ENCODE measurements at places on chromosomes 13 and 19.

DNA sequence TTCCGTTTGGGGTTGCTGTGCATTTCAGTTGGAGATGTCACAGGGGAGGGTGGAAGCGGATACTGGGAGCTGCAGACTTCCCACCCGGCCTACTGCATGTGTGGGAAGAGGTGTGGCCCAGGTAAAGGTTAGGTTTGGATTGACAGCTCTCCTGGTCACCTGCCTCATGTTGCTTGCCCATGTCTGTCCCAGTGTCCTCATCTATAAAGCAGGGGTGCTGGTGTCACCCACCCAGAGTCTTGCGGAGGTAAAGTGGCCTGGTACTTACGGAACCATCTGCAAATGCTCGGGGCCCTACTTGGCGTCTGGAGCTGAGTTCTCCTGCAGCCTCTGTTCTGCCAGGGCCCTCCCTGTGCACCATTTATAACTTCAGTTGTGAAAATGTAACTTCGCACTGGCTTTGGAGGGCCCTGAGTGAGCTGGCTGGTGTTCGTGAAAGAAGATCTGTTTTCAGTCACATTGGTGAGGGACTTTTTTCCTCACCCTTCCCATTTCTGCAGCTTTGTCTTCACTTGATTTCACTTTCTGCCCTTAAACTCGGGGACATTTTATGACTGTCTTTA, 65.1 kb upstream of the TEX29 start:
- DNase-seq = no peak

DNA sequence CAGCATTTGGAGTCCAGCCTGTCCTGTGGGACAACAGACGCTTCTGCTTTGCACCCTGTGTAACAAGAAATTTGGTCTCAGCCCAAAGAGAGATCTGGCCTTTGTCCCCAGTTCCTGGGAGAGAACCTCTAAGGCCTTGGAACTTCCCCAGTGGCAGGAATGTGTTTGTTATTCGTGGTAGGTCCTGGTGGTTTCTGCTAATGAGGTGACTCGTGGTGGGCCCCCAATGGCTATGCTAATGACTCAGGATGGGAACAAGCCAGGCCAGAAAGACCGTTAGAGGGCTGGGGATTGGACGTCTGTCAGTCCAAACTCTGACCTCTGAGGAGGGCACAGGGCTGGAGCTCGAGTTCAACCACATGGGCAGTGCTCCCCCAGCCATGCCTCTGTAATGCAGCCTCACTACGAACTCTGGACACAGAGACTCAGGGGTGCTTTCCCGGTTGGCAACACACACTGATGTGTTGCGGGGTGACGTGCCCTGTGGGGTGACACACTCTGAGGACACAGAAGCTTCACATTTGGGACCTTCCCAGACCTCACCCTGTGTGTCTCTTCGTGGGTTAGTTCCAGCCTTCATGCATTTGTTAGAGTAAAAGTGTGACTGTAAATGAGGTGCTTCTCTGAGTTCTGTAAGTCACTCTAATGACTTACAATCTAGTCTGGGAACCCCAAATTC, 38.9 kb downstream of the TEX29 start:
- no peak for DNase-seq

DNA sequence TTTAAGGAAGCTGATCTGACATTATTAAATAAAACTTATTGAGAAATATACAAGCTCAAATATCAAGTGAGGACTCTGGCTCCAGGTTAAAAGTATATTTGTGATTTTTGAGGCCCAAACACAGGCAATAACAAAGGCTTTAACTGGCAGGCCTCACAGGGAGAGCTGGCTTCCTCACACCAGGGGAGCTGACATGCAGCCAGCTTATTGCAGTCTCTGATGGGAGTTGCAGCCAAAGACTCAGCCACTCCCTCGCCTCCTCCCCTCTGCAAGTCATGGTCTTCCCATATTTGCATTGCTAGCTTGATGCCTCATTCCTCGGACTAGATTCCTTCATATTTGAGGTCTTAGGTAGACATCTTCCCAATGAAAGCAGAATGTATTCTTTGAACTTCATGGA, 647.1 kb upstream of the SLITRK6 start:
- no peak for DNase-seq

DNA sequence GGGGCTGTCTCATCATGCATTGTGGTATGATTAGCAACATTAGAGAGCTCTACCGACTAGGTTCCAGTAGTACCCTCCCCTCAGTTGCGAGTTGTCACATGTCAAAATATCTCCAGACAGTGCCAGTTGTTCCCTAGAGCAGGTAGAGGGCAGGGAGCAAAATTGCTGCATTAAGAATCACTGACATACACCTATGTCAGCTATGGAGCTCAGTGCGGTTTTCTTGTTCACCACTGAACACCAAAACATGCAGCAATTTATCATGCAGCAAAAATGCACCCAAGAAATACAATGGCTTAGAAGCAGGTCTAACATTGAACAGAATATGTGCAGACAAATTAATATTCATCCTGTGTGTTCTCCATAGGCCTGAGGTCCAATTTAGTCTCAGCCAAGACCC, 186.9 kb upstream of the STARD13 start:
- DNase-seq = no peak

- DNase-seq = no peak
Measured at GRCh38 chr13:110312339-110313031, 5.4 kb downstream of the COL4A2 start.

- no peak for DNase-seq
Measured at GRCh38 chr13:40876020-40876738, 86.8 kb downstream of the SLC25A15 start.

- DNase-seq = no peak
Measured at GRCh38 chr13:79340490-79340889, 65.6 kb downstream of the RBM26 start.

DNA sequence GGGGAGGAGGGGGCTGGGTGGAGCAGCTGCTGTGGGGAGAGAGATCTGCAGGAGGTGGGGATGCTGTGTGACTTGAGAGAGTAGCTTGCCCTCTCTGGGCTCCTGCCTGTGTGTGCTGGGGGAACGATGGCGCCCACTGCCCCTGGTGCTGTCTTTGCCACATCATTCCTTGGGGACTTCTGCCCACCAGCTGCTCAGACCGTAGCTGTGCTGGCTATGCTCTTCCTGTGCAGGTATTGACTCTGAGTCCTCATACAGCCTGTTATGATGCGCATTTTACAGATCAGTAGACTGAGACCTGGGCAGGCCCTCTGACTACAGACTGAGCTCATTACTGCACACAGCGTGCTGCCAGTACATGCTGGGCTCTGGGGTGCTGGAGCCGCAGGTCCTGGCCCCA, 51.1 kb downstream of the DNM2 start:
- DNase-seq = no peak

GRCh38 chr19:40356681-40357595, 8.4 kb downstream of the PLD3 start:
- no peak for DNase-seq

- no peak for DNase-seq
Measured at GRCh38 chr19:11061952-11062351, 27.3 kb upstream of the LDLR start.

DNA sequence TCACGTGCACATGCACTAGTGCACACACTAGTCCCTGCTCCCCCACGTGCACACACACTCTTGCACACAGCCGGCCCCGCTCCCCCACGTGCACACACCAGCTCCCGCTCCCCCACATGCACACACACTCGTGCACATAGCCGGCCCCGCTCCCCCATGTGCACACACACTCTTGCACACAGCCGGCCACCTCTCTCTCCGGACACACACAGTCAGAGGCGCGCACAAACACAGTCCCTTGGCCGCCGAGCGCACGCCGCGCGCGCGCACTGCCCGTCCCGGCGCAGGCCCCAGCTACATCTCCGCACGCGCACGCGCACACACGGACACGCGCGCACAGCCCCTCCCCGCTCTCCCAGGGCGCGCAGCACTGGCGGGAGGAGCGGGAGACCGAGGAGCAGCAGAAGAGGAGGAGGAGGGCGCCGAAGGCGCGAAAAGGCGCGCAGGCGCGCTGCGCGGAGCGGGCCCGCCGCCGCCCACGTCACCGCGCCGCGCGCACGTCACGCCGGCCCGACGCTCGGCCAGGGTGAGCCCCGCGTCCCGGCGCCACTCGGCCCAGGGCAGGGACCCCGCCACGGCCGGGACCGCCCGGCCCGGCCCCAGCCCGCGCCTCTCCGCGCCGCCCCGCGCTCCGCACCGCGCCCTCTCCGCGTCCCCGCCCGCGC, at the start of gene TFDP1:
TSS of gene TFDP1 (plus strand) at position 549 of the 665 bp plus-strand sequence. CDS start 1,085 bp downstream, outside the sequence.
- no peak for DNase-seq

DNA sequence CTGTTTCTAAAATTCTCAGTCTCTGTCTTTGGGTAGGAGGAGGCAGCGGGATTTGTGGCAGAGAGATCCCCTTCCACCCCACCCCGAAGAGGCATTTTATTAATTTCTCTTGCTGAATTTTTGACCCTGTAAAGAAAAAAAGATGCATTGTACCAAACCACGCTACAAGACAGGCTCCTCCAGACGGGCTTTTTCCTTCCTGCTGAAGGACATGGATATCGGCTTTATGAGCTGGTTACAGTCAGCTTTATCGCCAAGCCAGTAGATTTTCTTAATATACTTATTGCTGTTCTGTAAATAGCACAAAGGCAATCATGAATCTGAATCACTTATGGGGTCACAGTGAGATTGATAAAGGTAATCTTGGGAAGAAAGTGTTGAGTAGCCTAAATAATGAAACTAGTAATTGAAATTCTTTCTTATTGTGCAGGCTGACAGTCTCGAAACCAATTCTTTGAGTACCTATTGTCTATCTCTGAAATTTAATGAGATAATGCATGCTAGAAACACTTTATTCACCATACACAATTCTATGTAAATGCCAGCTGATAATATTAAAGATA, 24.5 kb downstream of the MBNL2 start:
- DNase-seq = no peak

GRCh38 chr13:36666477-36667229, 7.2 kb upstream of the SERTM1 start:
- DNase-seq = no peak

- DNase-seq = no peak
Measured at GRCh38 chr19:16637535-16637934, 9.5 kb upstream of the MED26 start.

DNA sequence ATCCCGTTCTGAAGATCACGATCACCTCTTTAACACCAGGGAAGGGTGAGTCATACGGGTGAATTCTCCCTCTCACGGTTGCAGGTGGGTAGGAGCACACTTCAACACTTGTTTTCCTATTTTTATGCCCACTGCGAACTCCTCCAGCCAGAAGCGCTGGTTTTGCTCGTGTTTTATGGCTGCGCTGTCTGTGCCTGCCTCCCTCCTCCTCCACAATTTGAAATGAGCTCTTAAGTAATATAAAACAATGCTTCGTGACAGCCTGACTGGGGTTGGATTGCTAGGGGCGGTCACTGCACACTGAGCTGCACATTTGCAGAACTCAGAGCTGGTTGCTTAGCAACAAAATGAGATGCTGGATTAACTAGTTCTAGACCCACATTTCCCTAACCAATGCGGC, 12.9 kb downstream of the CCDC70 start:
- DNase-seq = no peak

GRCh38 chr13:25881971-25882451, 169.8 kb downstream of the SHISA2 start:
- DNase-seq = no peak

- DNase-seq = no peak
Measured at GRCh38 chr13:104011505-104012241, 945.5 kb upstream of the SLC10A2 start.

GRCh38 chr13:41458187-41458760, 924 bp downstream of the RGCC start:
- DNase-seq = no peak

GRCh38 chr19:42363614-42364346, 26.3 kb downstream of the CNFN start:
- DNase-seq = no peak

DNA sequence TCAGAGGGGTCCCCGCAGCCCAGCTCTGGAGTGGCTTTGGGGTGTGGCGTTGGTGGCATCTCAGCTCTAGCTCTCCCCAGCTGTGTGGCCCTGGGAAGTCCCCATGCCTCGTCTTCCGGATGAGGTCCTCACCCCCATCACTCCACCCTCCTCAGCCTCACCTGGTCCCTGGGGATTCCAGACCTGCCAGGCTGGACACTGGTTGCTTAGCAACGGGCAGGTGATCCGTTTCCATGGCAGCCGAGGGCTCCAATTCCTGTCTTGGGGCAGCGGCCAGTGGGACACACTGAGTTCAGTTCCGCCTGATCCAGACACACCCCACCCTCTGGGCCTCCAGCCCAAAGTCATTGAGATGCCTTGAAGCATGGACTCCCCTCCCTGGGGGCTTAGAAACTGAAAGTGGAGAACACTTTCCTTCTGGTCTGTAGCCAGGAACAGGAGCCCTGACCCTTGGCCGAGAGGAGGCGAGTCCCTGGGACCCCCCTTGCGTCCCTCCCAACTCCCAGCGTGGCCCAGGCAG, 7.7 kb upstream of the MISP start:
- DNase-seq = no peak

DNA sequence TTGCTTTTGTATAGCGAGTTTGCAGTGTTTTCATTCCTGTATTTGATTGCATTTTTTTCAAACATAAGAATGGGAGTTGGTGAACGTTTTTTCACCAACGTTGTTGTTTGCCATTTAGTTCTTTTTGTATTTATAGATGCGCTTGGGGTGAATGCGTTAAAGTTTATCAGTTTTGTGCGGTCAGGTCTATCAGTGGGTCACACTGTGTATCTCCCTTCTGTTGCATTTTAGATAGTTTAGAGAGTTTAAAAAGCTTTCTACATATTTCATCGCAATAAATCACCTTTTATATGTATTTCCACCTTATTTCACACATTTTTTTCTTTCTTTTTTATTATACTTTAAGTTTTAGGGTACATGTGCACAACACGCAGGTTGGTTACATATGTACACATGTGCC, 16.4 kb downstream of the OR7A5 start:
- no peak for DNase-seq

GRCh38 chr13:45812695-45813372, 38.7 kb downstream of the SIAH3 start:
- no peak for DNase-seq

GRCh38 chr19:892243-892893, 619 bp downstream of the MED16 start:
- no peak for DNase-seq

Measured in stimulated activated CD8-positive, alpha-beta memory T cell treated with anti-CD3 and anti-CD28 coated beads, Interleukin-4, amount 100 ng/mL, for 1 hour (primary cell).